Upper lobe of left lung (tissue), 6 donors: ENCODE measurements at places on chromosomes 7 and 10.

DNA sequence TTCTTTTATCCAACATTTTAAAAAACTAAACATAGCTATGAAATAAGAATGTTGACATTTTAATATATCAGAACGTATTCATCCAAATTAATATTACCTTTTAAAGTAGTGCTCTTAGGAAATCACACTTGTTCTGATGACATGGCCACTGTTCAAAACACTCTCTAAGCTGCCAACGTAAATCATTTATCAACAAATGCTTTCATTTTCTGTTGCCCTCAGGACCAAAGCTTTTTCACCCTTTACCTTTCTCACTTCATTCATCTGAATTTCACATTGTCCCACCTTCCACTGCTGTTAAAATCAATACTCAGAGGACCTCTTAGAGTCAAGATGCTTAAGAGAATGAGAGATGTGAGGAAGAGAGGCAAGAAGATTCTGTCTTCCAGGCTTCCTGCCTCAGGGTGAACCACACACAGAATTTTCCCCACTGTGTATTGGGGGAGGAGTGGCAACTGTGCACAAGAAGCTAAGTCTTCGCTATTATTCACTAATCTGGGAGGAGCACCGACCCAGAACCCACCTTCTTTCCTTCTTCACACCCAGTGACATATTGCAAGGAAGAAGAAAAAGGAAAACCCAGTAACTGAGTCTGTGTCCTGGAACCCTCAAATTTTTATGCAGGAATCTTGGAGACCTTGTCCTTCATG lies 21.0 kb downstream of the HIBADH start:
- H3K4me1 ChIP-seq: no peaks in the 10 kb centered on the region
- H3K27ac ChIP-seq: no peak overlapping the region
- peaks cover 3% of the 10 kb centered on the region for H3K36me3 ChIP-seq
- H3K27me3 ChIP-seq: no peaks in the 10 kb centered on the region
- DNase-seq: no peak

- no peak for DNase-seq
- no peaks in the 10 kb centered on the region for H3K4me1 ChIP-seq
- no peak overlapping the region for H3K27ac ChIP-seq
- H3K4me3 ChIP-seq: no peak overlapping the region
- H3K36me3 ChIP-seq: no peaks in the 10 kb centered on the region
Observed at GRCh38 chr7:154975984-154976383, 26.9 kb downstream of the PAXIP1 start.

- H3K36me3 ChIP-seq: no peaks in the 10 kb centered on the region
- no peak overlapping the region for H3K4me3 ChIP-seq
- no peak overlapping the region for H3K27ac ChIP-seq
- no peaks in the 10 kb centered on the region for H3K4me1 ChIP-seq
- DNase-seq: no peak
- H3K27me3 ChIP-seq: no peaks in the 10 kb centered on the region
Observed at GRCh38 chr10:50021646-50022045, 33.4 kb downstream of the AGAP6 start.

DNA sequence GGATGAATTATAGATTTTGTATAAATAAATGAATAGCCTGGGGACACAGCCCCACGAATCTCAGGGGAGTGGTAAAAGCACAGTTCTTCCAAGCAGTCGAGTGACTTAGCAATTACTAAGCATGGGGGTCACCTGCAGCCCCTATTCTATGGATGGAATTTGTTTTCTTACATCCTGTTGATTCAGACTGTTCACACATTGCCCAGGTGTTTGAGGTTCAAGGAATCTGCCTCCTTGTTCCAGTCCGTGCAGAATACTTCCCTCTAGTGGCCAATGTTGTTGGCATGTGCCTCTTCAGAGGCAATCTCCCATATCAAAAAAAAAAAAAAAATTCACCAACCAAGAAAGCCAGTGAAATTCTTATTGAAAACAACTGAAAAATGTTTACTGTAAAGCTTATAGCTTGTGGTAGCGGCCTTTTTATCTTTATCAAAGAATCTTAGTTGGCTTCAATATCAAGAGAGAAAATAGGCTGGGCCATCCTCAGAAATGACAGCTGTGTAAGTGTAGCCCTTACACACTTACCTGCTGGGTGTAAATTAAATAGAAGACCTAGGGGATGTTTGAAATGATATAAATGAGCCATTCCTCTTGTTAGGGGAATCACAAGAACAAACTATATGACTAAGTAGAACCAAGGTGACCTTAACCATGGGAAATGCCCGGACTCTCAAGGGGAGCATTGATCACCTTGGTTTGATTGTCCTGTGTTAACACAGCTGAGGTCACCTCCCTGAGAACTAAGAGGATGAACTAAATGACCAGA lies 7.8 kb downstream of the LIPM start:
- no peaks in the 10 kb centered on the region for H3K27me3 ChIP-seq
- no peak overlapping the region for H3K27ac ChIP-seq
- H3K36me3 ChIP-seq: no peaks in the 10 kb centered on the region
- no peak for DNase-seq
- no peak overlapping the region for H3K4me3 ChIP-seq
- H3K4me1 ChIP-seq: no peaks in the 10 kb centered on the region

- no peak for DNase-seq
- no peaks in the 10 kb centered on the region for H3K4me1 ChIP-seq
- H3K4me3 ChIP-seq: no peak overlapping the region
- no peak overlapping the region for H3K27ac ChIP-seq
- H3K36me3 ChIP-seq: peaks cover 12% of the 10 kb centered on the region
Observed at GRCh38 chr10:73205081-73205480, 37.2 kb downstream of the FAM149B1 start.
